ENCODE measurements at places on chromosomes 7 and 10. TPM values are rescaled to one million over a fixed set of nuclear protein-coding genes. Genes with fewer than 3 reads are reported as not detected.

DNA sequence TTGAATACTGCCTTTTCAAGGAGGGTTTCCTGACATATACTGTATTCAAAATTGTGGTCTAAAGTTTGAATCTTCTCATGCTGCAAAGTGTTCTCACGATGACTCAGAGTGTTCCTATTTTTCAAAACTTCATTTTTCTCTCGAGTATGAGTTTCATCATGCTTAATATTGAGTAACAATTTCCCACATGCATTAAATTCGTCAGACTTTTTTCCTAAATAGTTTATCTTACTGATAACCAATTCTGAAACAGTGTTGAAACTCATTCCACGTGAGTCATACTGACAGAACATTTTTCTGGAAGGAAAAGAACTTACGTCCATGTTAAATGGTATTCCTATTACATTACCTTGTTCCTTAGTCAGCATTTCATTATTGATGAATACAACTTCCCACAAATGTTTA is 44.1 kb downstream of the ZNF33B start:
- DNase-seq = no peak

- no peak for DNase-seq
Measured at GRCh38 chr7:111393011-111393754, 169.1 kb downstream of the IMMP2L start.

The NUDT13 gene
- total RNA-seq = 2.4 TPM

The COL17A1 gene
- total RNA-seq = 0.22 TPM

DNA sequence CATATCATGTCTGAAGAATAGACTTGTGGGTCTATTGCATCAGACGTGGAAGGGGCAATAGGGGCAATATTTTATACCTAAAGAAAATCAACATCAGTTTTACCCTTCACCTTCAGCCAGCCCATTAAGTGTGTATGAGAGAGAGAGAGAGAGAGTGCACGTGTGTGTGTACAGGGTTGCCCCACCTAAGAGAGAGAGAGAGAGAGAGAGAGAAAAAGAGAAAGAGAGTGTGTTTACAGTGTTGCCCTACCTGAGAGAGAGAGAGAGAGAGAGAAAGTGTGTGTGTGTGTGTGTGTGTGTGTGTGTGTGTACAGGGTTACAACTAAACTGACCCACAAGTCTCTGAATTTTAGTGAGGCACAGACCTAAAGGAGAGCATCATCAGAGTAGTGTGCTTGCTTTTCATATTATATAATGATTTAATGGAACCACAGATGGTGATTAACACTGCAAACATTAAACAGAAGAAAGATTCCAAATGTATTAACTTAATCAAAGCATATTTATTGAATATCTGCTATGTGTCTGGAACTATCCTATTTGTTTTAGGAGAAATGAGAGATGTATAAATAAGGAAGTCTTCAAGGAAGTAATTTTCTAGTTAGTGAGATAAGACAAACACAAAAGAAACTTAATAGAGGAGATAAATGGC is 66.8 kb downstream of the CD36 start:
- DNase-seq = no peak

The FLNC gene
- 1,261 TPM for total RNA-seq

GRCh38 chr7:127959770-127960169 is 71.5 kb downstream of the LRRC4 start:
- no peak for DNase-seq

The EBF3 gene
- total RNA-seq = 5.8 TPM

- no peak for DNase-seq
Measured at GRCh38 chr10:49678827-49679479, 498 bp upstream of the C10orf53 start.

- no peak for DNase-seq
Measured at GRCh38 chr10:104014176-104014575, 47.2 kb downstream of the SLK start.

DNA sequence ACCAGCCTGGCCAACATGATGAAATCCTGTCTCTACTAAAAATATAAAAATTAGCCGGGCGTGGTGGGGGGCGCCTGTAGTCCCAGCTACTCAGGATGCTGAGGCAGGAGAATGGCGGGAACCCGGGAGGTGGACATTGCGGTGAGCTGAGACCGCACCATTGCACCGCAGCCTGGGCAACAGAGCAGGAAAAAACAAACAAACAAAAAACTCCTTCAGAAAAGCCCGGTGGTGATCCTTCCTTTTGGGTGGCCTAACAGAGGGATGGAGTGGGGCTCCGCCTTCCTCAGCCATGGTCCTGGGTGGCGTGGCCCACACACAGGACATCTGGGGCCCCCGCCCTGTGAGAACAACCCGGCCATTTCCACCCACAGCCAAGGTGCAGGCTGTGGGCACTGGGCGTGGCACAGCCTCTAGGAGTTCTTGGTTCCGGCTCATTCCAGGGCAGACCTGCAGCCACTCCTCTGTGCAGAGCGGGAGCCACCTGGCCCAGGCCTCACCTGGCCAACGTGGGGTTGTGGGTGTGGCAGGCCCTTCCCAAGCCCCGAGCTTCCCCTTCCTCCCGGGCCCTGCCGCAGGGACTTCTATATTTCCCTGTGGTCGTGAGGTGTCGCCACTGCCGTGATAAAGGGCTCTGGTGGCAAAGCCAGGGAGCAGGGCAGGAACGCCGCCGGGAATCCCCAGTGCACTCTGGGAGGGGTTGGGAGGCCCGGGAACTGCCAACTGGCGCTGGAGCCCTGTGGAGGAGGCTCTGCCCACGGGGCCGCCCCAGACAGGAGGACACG is 37.6 kb downstream of the GET4 start:
- DNase-seq = no peak

The NXPH1 gene
- not detected for total RNA-seq

- DNase-seq = no peak
Measured at GRCh38 chr10:94239696-94240095, 123.0 kb downstream of the NOC3L start.

The PNLIPRP2 gene
- total RNA-seq = not detected

The HOXA7 gene
- total RNA-seq = not detected

- no peak for DNase-seq
Measured at GRCh38 chr7:155533827-155534690, 12.3 kb downstream of the CNPY1 start.

DNA sequence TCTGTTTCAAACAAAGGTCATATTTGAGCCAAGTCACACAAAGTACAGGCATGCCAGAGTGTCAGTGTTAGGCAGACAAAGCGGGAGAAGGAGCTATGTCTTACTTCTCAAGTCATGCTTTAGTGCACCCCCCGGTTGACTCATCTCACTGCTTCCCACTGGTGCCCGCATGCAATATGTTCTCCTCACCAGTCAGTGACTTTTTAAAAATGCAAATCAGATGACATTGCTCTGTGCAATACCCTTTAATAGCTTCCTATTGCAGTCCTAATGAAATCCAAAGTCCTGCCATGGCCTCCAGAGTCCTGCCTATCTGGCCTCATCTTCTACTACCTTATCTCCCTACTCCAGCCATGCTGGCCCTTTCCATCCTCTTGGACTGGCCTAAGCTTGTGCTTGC is 429.1 kb downstream of the ACTR3B start:
- DNase-seq = no peak

GRCh38 chr7:104973909-104974415 is 40.0 kb upstream of the KMT2E start:
- DNase-seq = no peak

The PRF1 gene
- total RNA-seq = 1.2 TPM

The MAGI2 gene
- total RNA-seq = 6.3 TPM

The PPP1R3C gene
- total RNA-seq = 212 TPM

The ABCB4 gene
- total RNA-seq = 9.8 TPM

DNA sequence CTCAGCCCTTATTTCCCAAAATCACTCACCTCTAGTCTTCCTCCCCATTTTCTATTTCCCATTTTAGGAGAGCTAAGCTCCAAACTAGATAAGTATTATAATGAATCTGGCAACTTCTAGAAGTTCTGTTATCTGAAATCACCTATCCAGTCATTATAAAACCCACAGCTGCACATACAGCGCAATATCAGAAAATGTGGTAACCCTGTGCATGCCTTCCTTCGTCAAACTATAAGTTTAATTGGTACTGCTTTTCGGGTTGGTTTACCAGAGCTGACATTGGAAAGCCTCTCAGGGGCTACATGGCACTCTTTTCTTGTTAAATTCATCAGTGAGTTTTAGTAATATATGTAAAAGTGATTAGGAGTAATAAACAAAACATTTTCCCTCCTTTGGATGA is 1.6 kb downstream of the LAMB4 start:
- no peak for DNase-seq

The SPDYE1 gene
- total RNA-seq = 0.13 TPM

The LRRC18 gene
- total RNA-seq = not detected

The ANKRD30A gene
- not detected for total RNA-seq

DNA sequence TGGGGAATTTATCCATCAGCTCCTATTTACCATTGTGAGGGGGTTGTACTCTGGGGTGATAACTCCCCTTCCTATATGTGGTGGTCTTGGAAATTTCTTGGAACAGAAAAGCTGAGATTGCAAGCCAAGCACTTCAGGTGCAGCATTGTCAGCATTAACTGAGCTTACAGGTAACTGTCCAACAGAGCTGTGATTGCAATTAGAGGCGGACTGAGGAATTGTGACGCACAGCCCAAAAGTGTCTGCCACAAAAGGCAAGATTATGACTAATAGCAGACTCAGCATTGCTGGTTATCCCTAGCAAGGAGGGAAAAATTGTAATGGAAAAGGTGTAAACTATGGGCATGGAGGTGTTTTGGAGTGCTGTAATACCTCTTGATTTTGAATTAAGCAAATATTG is 126.1 kb upstream of the AGR3 start:
- DNase-seq = no peak

The CYP3A7 gene
- not detected for total RNA-seq

The DMBT1 gene
- total RNA-seq = 0.08 TPM
